ENCODE measurements at places on chromosomes 2 and 18.

GRCh38 chr2:37653805-37654378, 17.6 kb downstream of the CDC42EP3 start:
- DNase-seq, result no peak

DNA sequence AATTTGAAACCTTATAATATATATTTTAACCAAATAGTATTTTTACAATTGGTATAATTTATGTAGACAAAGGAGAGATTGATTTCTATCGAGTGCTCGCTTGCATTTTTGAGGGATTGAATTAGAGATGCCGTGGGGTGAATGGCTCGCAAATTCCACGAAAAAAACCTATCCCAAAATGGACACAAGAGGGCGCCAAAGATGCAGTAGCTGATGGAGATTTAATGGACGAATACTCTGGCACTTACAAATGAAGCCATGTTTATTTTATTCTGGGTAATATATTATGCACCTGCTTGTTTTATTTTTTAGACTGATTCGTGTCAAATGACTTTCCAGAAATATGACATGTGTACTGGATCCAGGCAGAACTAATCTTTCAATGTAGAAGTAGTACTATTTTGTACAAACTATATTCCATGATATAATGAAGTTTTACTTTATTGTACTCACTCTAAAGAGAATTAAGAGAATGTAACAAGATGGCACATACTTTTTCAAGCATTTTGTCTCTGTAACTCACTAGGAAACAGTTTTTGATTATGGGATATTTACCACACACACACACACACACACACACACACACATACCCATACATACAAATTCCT, 505.4 kb downstream of the PLCL1 start:
- DNase-seq, result no peak

GRCh38 chr2:61951881-61952280, 46.4 kb downstream of the COMMD1 start:
- DNase-seq, result no peak

DNA sequence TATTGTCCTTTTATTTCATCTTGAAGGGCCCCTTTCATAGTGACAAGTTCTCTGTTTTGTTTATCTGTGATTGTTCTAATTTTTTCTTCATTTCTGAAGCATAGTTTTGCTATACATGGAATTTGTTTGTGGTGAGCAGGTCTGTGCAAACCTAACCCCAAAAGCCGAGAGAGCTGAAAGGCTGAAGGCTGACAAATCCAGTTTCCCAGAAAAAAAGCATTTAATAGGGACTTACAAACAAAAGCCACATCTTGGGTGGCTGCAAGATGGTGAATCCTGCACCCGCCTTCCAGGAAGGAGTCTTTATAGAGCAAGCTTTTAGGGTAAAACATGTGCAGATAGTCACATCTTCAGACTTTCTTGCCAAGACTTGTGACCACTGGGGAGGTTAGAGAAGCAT, 473.4 kb upstream of the TRIB2 start:
- DNase-seq, result no peak

DNA sequence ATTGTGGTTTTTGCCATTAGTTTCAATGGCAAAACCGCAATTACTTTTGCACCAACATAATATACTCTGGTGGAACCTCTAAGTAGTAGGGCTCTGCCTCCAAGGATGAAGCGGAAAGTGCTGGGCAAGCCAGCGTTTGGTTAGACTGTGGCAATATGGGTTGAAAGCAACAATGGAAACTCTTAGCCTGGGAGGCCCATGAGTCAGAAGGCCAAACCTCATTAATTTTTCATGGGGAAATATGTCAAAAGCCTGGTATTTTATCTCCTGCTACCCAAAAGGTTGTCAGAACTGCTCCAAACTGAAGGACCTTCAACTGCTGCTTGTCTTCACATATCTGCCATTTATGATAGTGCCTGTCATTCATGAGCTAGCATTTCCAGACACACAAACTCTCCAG, 179.1 kb upstream of the CYP26B1 start:
- DNase-seq, result no peak

DNA sequence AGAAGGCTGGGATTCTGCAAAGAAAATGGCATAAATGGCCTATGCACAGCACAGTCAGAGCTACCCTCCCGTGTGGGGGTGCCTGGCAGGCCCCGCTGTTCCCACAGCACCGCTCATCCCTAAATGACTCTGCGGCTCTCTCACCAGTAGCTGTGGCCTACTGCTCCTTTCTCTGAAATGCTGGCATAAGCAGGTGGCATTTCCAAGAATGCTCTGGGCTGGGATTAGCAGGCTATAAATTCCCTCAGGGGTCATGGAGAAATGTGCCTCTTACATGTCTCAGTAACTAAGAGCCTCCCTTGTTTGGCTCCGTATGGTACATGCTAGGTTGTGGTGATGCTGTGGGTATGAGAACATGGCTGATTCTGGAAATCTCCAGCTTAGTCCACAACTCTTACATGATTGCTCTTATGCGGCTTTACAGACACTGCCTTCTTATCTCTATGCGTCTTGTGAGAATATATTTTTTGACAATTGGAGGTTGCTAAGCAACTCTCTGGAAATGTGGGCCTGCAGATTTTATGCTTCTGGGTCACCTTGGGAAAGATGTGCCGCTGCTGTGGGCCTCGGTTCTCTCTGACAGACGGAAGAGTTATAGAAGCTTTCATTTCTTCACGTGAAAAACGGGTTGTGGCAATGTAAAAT, 80.3 kb upstream of the GATA6 start:
- no peak for DNase-seq

DNA sequence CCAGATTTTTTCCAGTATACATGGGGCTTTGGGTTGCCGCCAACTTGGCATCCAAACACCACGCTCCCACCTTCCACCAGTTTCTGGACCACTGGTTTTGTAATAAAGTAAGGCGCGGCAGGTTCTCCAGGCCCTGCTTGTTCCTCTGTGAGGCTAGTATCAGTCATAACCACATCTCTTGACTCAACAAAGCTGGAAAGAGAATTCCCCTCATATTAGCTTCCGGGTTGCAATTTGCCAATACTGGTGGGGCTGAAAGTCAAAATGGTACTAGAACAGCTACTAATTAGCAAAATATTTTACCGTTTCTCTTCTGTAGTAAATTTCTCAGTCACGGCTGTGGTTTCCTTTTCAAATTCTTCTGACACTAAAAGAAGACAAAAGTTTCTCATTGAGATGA, 25.0 kb downstream of the TTN start:
- DNase-seq, result no peak

GRCh38 chr18:68219872-68220271, 495.0 kb downstream of the TMX3 start:
- DNase-seq, result no peak

DNA sequence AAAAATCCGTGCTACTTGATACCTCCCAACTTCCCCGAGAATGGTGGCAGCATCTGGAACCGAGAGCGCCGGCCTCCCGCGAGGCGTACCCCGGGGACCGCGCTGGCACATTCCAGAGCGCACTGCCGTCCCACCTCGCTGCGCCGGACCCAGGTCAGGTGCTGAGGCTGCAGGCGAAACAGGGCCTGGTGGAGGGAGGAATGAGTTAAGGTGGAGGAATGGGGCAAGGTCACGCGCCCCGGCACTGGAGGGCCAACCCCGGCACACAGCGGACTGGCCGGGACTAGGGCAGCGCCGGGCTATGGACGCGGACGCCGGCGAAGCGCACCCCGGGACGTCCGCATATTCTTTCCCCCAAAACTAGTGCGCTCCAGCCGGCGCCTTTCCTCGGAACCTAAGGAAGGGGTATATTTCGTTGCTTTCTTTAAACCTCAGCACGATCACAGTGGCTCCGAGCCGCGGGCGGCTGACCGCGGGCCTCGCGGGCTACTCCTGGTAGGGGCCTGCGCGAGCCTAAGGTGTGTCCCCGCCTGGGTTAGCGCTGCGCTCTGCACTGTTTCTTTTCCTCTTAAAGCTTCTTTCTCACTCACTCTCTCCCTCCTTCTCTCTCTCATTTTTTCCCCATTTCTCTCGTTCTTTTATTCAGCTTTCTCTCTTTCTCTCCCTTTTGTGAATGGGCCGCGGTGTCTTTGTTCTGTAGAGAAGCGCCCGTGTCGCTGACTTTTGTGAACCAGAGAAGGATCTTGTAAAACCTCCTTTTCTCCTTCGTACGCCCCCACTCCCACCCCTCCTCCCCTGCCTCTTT, 2.1 kb upstream of the OTX1 start:
- DNase-seq, result no peak

- DNase-seq, result no peak
Measured at GRCh38 chr18:77001979-77002378, 130.6 kb downstream of the MBP start.

GRCh38 chr2:113206251-113206650, 32.5 kb downstream of the PSD4 start:
- DNase-seq, result no peak

DNA sequence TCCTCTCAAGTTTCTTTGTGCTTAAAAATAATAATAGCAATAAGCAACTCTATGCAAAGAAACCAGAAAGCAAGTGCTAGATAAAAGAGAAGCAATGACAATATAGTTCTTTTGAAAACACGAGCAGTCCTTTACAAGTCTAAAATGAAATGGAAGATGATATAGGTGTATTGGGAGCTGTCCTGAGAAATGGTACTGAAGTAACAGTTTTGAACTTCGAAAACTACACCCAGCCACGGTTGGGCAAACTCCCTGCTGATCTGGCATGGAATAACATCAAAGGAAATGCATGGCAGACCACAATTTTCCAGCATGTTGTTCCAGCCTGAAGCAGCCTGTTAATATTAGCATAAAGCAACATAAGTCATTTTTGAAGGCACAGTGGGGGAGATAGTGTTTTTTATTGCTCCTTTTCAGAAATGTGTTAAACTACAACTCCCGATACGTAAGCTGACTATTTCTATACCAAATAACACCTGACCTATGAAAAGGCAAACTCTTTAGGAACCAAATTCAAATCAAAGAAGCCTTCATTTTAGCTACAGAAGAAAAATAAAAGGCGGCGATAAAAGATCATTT, 596.1 kb upstream of the KLHL29 start:
- DNase-seq, result no peak

- DNase-seq, result no peak
Measured at GRCh38 chr2:74212702-74213410, 14.4 kb downstream of the MTHFD2 start.

DNA sequence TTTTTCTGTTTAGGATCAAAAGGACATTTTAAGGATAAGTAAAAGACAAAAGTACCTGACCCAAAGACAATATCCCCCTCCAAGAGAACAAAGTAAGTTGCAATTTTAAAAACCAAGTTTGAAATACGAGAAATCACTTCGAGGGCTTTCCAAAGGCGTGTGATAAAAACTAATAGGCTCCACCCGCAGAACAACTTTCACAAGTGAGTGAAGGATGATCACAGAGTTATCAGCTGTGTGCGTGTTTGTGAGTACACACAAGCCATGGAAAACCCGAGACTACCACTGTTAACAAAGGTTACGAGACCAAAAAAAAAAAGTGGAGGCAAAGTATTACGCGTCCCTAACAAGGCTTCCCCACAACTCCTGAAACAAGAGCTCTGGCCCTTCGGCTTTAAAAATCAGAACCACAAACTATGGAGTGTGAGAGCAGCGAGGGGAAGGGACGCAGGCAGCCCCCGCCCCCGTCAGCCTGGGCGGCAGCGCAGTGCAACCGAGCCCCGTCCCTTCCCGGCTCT, 719 bp downstream of the SMAD2 start:
- no peak for DNase-seq

DNA sequence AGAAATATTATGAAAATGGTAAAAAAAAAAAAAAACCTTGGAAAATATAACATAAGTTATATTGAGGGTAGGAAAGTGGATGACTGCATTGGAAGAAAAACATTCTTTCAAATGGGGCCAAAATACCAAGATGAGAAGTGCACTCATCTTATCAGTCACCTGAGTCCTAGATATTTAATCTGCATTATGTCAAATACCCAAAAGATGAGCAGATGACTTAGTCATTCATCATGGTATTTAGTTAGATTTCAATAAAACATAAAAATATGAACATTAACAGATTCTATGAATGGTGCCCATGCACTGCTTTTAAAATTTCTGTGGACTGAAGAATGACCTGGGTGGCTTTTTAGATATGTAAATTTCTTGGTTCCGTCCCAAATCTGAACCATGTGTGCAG, 56.9 kb downstream of the HNMT start:
- DNase-seq, result no peak

DNA sequence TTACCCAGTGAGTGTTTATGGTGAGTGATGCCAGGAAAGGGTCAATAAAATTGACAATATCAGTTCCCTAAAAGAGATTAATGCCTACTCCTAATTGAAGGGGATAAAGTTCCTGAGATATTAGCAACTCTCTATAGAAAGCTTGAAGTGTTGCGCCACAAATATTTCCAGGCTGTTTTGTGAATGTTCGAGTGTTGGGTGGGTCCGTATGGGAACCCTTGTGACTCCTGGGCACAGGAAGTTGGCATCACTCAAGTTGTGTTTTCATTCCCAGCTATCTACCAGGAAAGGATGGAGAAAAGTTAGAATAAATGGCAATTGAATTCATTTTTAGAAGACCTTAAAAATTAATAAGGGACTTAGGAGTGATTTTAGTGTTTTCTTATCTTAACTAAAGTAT, 472.7 kb downstream of the THSD7B start:
- no peak for DNase-seq

DNA sequence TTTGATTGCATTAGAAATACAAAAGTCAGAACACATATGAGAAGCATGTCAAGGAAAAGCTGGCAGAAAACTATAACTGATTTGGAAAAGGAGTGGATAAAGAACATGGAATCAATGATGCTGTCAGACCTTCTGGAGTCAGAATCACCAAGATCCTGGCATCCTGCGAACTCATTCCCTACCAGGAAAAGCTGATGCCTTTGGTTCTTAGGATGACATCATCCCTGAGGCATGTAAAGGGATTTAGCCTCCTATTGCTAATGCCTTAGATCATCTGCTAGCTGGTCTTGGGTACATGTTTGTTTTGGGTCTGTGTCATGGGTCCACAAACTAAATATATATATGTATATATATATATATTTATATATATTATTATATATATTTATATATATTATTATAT, 680.7 kb downstream of the EPHA4 start:
- no peak for DNase-seq

DNA sequence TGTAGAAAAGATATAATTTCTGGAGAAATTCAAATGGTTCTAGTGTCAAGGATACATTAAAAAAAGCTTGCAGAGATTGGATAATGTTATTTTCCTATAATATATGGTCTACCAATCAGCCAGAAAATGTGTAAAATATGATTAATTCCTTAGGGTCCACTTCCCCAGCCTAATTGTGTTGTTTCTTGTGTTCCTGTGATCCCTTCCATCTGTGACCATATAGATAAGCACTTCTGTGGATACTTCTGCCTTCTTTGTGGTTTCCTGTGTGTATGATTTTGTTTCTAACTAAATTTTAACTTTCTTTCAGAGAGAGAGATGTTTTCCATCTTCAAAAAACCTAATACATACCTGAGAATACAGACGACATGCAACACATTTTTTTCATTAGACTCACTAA, 367.1 kb upstream of the PIK3C3 start:
- no peak for DNase-seq

GRCh38 chr2:7552825-7553570, 635.8 kb downstream of the RNF144A start:
- no peak for DNase-seq

DNA sequence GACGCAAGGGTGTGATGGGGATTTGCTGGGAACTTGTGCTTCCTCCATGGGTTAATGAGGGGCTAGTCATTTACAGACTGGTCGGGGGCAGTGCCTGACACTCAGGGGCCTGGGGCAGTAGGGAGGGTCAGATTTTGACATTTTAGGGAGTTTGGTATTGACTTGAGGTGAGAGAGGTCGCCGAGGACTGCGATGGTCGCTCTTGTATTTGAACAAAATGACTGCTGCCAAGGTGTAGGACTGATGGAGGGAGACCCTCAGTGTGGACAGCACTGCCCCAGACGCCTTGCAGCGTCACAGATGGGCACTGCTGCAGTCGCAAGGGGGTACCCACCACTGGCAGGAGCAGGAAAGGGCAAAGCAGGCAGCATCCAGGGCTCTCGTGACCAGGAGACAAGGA, 182.9 kb downstream of the RTP5 start:
- no peak for DNase-seq
